Activated CD8-positive, alpha-beta memory T cell treated with anti-CD3 and anti-CD28 coated beads for 4 hours (primary cell): ENCODE measurements at places on chromosomes 11 and 22.

DNA sequence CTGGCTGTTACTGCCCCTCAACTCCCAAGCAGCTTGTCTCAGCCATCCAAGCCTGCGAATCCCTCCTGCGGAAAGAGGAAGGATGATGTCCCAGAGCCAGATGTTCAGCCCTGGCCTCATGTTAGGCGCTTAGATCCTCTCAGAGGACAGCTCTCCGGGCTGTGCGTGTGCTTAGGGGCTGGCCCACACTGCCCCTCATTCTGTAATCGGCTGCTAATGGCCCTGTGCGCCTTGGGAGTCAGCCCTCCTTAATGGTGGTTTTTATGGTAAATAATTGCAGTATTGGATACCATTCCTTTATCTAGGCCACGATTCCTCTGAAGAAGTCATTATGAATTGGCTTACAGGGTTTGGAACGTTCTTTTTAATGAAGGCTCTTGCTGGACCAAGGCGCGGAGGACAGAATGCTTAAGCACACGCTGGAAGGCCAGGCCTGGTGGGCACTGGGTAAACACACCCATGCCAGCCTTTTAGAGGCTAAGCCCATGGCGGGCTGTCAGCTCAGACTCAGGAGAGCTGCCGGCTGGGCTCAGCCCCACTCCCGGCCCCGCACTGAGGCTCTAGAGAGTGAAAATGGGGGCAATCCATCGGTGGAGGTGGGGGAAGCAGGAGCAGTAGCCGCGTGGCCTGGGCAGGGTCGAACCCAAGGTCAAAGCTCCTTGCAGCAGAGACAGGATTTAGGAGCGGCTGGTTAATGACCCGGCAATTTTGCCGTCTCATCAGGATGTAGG lies 1157.5 kb downstream of the BRD1 start:
- no peak for DNase-seq

- DNase-seq: no peak
Observed at GRCh38 chr22:47267513-47268282, 505.2 kb downstream of the TBC1D22A start.

DNA sequence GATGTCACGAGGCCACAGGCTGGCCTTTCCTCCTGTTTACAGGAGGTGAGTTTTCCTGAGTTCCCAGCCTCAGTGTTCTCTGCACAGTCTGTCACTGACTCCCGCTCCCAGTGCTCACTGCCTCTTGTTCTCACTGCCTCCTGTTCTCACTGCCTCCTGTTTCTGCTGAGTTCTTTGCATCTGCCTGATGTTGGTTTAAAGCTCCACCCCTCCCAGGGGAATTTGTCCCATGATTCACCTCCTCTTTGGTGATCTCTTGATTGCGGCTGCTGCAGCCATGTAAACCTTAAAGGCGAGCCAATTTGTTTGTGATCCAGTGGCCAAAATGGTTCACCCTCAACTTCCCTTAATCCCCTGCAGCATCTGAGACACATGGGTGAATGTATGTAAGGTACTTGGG lies 6.0 kb upstream of the TUBA8 start:
- DNase-seq: no peak

- DNase-seq: no peak
Observed at GRCh38 chr11:17611503-17612220, 64.6 kb downstream of the OTOG start.

- no peak for DNase-seq
Observed at GRCh38 chr11:35791088-35791958, 128.7 kb downstream of the TRIM44 start.

- no peak for DNase-seq
Observed at GRCh38 chr11:71355281-71355680, 92.9 kb downstream of the DHCR7 start.

GRCh38 chr11:105393326-105393725 lies 216.5 kb upstream of the GRIA4 start:
- DNase-seq: no peak
